Femur (tissue), 1 donor: ENCODE measurements at places on chromosomes 1 and 21.

- no peak for DNase-seq
Observed at GRCh38 chr1:160081261-160081936, at the start of gene KCNJ9. Gene KCNJ9, plus strand, starts transcription at chr1:160081538. Its CDS starts 2,493 bp downstream, at chr1:160084031.

DNA sequence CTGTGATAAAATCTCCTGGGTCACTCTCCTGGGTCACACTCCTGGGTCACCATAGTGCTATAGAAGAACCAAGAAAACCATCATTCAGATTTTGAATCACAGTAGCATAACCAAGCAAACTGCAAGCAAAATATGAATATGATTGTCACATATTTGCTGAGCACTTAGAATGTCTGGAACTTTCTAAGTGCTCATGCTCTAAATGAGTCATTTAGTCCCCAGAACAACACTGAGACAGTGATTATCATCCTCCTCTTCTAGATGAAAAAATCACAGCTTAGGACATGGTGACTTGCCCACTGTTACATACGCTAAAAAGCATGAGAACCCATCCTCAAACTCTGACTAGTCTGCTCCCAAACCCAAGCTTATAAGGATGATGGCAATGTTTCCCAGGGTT, 39.5 kb upstream of the DDAH1 start:
- DNase-seq: no peak

- DNase-seq: no peak
Observed at GRCh38 chr1:202069662-202070061, 53.1 kb upstream of the GPR37L1 start.

GRCh38 chr1:182237329-182237728, 154.3 kb downstream of the GLUL start:
- DNase-seq: no peak

DNA sequence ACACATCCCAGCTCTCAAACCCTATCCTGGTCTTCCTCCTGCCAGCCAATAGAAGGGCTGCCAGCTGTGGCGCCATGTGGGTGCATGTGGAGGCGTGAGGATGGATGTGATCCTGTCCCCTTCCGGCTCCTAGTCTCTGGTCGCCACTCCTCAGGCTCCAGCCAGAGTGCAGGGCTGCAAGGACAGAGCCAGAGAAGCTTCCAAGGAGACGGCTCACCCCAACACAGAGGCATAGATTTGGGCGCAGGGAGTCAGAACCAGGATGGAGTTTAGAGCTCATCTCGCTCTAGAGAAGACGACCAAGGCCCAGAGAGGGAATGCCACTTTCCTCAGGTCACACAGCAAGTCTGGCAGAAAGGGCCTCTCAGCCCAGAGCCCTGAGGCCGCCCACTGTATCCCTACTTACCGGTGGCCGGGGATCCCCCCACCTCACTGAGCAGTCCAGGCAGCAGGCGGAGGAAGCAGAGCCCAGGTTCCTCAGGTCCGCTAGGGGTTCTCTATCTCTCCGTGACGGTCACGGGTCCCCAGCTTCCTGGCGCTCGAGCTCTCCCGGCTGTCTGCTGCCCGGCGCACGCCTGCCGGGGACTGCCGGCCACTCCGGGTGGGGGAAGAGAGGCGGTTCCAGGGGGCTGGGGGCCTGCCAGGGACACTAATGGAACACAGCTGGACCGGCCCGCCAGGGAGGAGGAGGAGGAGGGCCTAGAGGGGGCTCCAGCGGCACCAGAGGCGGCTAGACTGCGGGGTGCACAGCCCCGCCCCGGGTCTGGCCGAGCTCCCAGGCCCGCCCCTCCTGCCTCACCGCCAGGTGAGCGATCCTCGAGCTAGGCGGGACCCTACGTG, at the start of gene COL16A1:
Gene COL16A1, minus strand, starts transcription at position 587 of the 840 bp plus-strand sequence. CDS start 1,824 bp downstream, outside the sequence.
- DNase-seq: peak; percentile 95

DNA sequence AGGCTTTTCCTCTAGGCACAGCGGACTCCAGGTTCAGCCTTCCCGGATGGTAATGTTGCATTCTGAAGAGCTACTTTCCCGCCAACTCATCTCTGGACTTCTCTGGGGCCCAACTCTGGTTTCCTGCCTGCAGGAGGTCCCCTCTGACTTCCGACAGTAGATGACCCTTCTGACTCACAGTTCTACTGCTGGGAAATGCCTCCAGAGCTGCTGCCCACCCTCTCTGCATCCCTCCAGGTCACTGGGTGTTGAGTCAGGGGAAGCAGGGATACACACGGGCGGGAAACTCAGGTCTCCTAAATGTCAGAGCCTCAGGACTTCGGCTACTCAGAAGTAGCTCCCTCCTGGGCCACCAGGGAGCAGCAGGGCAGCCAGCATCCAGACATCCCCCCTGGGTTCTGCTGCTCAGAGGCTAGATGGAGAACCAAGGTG, 2.1 kb upstream of the KIF21B start:
- no peak for DNase-seq

GRCh38 chr1:208531003-208531750, 287.0 kb upstream of the PLXNA2 start:
- no peak for DNase-seq

DNA sequence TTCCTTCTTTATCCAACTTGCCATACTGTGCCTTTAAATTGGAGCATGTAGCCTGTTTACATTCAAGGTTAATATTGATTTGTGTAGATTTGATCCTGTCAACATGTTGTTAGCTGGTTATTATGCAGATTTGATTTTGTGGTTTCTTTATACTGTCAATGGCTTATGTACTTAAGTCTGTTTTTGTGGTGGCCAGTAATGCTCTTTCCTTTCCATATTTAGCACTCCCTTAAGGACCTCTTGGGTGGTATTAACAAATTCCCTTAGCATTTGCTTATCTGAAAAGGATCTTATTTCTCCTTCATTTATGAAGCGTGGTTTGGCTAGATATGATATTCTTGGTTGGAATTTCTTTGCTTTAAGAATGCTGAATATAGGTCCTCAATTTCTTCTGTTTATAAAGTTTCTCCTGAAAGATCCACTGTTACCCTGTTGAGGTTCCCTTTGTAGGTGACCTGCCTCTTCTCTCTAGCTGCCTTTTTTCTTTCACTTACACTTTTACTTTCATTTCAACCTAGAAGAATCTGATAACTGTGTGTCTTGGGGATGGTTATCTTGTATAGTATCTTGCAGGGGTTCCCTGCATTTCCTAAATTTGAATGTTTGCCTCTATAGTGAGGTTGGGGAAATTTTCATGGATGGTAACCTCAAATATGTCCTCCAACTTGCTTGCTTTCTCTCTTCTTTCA, 86.9 kb upstream of the NEGR1 start:
- no peak for DNase-seq

DNA sequence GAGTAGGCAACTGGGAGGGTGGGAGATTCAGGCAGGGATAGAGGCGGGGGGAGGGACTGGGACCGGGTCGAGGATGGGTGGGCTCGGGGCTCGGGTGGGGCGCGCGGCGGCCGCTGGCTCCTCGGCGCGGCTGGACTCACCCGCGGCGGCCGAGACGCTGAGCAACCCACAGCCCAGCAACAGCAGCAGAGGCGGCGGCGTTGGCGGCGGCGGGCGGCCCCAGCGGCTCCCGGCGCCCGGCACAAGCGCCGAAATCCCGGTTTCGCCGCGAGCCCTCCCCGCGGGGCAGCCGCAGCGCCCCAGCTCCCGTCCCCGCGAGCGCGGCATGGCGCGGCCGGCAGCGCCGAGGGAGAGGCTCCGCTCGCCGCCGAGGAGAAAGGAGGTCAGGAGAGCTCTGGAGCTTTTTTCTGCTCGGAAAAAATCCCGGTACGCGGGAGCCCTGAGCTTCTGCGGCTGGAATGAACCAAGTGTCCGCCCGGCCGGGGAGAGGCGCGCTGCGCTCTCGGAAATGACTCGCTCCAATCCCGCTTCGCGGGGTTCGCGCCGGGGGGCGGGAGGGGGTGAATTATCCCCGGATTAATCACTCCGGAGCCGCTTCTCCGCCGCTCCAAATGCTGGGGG, at the start of gene CSMD2:
Gene CSMD2, minus strand, starts transcription at position 460 of the 621 bp plus-strand sequence. Its CDS starts 133 bp downstream, at position 327.
- peak; percentile 45 for DNase-seq

- no peak for DNase-seq
Observed at GRCh38 chr1:215023155-215023832, 59.2 kb upstream of the KCNK2 start.

GRCh38 chr21:41228006-41228370, 60.0 kb downstream of the BACE2 start:
- DNase-seq: no peak

DNA sequence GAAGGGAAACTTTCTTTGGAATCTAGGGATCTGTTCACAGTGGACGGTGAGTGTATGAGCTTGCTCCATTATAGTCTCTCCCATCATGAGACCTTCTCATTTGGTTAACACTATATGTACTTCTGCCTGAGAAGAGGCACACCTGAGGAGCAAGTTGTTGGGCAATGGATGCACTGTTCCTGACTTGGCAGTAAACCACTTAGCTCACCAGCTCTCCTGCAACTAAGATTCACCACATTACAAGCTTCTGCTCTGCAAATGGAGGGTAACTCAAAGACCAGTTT, 10.2 kb downstream of the MACF1 start:
- no peak for DNase-seq

- no peak for DNase-seq
Observed at GRCh38 chr1:36387141-36387949, 1.6 kb upstream of the STK40 start.

DNA sequence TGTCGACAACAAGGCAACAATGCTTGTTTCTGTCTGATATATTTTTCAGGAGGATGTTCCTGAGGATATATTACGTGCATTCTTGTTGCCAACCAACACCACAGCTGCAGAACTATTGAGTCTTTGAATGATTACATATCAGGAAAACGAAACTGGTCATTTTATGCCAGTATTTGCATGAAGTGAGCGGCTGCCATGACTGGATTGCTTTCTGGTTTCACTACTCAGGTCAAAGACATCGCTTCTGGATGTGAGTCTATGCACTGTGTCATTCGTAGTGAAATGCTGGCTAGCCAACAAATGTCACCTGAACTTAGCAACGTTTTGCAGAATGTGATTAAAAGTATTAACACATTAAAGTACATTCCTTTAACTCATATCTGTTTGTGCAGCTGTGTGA, 35.8 kb upstream of the OLFM3 start:
- DNase-seq: no peak

- no peak for DNase-seq
Observed at GRCh38 chr1:195979646-195980045, 628.6 kb downstream of the KCNT2 start.

DNA sequence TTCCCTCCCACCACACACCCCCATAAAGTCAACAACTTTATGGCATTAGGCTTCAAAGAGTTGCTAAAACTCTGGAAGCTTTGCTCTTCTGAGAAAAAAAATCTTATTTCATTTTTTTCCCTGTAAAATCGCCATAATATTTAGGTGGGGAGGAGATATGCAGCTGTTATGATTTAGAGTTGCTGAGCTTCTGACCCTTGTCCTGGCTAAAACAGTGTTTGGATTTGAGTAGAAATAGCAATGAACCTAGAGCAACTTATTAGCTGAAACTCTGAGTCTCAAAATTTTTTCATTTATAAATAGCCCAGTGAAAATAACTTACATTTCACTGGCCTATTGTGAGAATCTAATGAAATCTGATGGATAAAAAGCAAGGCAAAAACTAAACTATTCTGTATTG, 482.8 kb upstream of the NFIA start:
- DNase-seq: no peak

GRCh38 chr1:229619614-229620013, 6.3 kb downstream of the TAF5L start:
- no peak for DNase-seq

GRCh38 chr1:82225421-82226185, 424.9 kb downstream of the ADGRL2 start:
- DNase-seq: no peak

DNA sequence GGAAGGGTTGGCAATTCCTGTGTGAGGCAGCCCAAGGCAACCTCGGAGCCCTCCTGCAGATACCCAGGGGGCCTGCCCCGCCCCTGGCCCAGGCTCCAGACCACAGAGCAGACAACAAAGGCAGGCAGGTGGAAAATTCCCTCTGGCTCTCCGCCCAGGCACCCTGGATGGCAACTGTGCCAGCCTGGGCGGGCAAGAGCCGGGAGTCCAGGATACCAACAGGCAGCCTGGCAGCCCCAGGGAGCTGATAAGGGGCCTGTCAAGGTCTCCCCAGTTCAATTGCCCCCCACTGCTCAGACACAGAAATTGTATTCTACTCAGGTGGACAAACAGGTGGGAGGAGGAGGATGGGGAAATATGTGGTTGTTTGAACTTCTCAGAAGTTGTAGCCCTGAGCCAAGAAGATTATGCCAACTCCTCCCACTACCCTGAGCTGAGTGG, 15.4 kb upstream of the GPR37L1 start:
- no peak for DNase-seq

DNA sequence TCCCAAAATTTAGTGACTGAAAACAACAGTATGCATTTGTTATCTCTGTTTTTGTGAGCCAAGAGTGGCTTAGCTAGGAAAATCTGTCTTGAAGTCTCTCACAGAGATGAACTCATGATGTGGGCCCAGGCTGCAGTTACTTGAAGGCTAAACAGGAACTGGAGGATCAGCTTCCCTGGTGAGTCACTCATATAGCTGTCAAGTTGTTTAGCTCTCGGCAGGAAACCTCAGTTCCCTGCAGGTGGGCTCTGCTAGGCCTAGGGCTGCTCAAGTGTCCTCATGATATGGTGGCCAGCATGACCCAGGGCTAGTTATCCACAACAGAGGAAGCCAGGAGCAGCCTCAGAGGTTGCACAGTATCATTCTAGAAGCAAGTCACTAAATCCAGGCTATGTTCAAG, 30.2 kb upstream of the DDX59 start:
- no peak for DNase-seq

GRCh38 chr1:154911691-154912550, 24.6 kb downstream of the PMVK start:
- DNase-seq: no peak

GRCh38 chr1:77322061-77322900, 40.5 kb downstream of the AK5 start:
- DNase-seq: no peak

DNA sequence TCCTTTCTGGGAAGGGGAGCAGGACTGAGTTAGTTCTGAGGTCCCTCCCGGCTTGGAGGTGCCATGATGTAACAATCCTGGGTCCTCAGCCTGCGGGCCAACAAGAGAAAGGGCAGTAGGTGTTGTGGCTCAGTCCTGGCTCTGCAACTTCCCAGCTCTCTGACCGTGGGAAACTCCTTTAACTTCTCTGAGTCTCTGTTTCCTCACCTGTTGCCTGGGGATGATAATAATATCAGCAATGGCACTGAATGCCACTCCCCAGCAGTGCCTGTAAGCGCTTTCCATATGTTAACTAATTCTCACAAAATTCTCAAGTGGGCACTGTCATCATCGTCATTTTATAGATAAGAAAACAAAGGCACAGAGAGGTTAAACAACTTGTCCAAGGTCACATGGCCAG, 2.3 kb downstream of the PADI3 start:
- DNase-seq: no peak

DNA sequence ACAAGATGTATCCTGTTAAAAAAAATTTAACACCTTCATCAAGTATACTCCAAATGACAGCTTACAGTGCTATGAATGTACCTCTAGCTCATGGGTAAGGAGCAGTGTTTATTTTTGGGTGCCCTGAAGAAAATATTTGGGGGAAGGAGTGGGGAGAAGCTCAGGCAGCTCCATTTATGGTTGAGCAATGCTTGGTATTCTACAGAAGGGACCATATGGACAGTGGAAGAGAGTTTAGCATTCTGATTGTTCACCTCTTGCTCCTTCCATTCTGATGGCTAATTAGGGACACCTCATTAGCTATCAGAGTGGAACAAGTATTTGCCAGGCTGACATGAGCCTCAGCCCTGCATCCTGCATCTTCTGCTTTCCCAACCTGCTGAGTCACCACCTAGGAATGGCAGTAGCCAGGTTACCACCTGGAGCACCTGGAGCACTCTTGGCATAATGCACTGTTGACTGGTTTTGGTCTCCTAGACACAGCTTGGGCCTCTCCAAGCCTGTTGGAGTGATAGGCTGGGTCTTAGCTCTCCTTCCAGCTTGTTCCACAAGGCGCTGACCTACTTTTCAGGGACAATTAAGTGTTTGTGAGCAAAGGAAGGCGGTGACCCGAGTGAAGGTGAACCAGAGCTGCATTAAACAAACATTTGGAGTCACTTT, 62.0 kb upstream of the MACF1 start:
- DNase-seq: no peak
